ENCODE measurements at places on chromosomes 7 and 10.

DNA sequence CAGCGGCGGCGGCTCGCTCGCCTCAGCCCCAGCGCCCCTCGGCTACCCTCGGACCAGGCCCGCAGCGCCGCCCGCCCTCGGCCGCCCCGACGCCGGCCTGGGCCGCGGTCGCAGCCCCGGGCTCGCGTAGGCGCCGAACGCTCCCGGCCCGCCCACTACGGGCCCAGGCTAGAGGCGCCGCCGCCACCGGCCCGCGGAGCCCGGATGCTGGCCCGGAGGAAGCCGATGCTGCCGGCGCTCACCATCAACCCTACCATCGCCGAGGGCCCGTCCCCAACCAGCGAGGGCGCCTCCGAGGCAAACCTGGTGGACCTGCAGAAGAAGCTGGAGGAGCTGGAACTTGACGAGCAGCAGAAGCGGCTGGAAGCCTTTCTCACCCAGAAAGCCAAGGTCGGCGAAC is 18.2 kb upstream of the TSPAN33 start:
- no peak for DNase-seq

GRCh38 chr7:150916670-150917069 is 61.5 kb downstream of the KCNH2 start:
- DNase-seq, result no peak

GRCh38 chr10:95552679-95553342 is 8.4 kb downstream of the SORBS1 start:
- DNase-seq, result no peak

DNA sequence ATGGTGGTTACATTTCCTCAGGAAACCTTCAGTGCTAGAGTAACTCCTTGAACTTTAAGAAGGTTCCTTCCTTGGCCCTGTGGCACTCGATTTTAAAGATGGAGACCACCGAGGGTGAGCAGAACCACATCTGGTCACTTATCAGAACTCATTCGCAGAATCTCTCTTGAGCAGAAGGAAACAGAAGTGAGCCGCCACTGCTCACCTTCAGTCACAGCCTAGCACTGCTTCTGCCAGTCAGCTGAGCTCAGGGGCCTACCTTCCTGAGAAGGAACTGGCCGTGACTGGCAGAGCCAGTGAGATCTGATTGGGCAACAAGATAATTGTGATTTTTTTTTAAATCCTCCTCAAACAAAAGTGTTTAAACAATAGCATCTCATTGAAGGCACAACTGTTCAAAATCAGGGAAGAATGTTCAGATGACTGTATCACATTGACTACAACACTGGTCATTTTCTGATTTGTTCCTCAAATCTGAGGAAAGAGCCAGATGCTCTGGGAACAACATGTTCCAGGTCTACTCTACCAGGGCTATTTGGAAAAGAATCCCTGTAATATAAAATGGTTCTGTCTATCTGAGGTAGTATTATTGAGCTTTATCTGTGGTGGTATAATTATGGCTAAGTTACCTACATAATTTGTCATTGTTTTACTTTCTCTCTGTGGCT is 2.7 kb upstream of the SYPL1 start:
- DNase-seq, result no peak

DNA sequence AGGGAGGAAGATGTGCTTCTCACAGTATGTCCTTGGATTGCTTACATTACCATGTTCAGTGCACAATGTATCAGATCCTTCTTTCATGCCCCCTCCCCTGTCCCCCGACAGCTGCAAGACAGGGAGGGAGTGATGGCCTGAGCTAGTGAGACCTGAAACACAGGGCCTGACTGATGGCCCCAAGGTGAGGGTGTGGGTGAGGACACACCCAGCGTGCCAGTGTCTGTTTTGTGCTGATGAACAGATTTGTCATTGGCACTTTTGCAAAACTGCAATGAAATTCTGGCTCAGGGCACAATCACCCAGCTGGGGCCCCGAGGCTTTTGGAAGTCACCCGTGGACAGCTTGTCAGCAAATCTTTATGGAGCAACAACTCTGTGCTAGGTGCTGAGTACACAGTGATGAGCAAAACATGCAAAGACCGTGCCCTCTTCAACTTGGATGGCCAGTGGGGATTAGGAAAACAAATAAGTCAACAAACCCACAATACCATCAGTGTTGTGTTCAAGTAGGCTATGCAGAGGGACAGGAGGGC is 59.4 kb upstream of the EMX2 start:
- no peak for DNase-seq

- no peak for DNase-seq
Measured at GRCh38 chr7:74311305-74311744, 22.1 kb downstream of the CLIP2 start.

Data from CD4-positive, alpha-beta memory T cell (primary cell).